Calu3 (cell line): ENCODE measurements at places on chromosomes 11 and 22.

DNA sequence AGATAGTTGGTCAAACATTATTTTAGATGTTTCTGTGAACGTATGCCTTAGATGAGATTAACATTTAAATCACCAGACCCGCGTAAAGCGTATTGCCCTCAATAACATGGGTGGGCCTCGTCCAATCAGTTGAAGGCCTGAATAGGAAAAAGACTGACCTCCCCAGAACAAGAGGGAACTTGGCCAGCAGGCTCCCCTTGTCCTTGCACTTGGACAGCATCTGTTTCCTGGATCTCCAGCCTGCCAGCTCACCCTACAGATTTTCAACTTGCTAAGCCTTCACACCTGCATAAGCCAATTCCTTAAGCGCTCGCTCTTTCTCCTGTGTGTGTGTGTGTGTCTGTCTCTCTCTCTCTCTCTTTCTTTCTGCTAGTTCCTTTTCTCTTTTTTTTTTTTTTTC is 8.2 kb downstream of the TOM1 start:
- peaks cover 59% of the 10 kb centered on the region for H3K4me1 ChIP-seq
- H3K27me3 ChIP-seq, result no peaks in the 10 kb centered on the region
- H3K27ac ChIP-seq, result no peak overlapping the region
- peaks cover 42% of the 10 kb centered on the region for H3K36me3 ChIP-seq
- no peak for DNase-seq
- no peak overlapping the region for H3K4me3 ChIP-seq

GRCh38 chr11:9806946-9807687 is 143.2 kb downstream of the SWAP70 start:
- no peak overlapping the region for H3K27ac ChIP-seq
- no peaks in the 10 kb centered on the region for H3K36me3 ChIP-seq
- no peak for DNase-seq
- peaks cover 24% of the 10 kb centered on the region for H3K4me1 ChIP-seq
- no peaks in the 10 kb centered on the region for H3K27me3 ChIP-seq

- no peak overlapping the region for H3K27ac ChIP-seq
- peaks cover 37% of the 10 kb centered on the region for H3K36me3 ChIP-seq
- no peak for DNase-seq
- no peak overlapping the region for H3K4me3 ChIP-seq
- no peaks in the 10 kb centered on the region for H3K4me1 ChIP-seq
Measured at GRCh38 chr11:61445516-61445915, 15.6 kb downstream of the SDHAF2 start.

DNA sequence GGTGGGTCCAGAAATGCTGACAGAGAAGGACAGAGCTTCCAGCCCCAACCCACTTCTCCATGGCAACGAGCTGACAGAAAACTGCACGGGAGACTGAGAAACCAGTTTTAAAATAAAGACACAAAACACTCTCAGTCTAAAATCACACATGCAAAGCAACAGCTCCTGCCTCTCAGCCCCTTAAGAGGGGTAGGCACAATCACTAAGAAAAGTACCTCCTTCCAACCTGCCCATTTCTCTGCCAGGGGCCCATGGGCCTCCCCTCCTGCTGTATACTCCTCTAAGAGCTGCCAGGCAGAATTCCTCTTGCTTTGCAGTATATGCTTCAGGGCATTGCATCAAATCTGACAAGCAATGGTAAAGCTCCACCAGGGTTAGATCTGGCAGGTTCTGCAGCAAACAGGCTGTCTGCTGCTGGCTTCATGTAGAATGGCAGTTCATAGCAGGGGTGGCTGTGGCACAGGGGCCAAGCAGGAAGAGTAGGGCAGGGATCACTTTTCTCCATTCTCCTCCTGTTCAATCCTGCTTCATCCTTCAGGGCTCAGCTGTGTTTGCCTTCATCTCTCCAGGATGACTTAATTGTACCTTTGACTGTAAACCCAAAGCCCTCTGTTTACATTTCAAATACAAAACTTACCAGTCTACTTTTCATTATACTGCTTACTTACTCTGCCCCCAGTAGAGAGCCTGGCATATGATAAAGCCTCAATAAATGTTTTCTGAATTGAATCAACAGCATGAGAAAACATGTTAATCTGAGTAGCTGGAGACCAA is 77.7 kb downstream of the KCNC1 start:
- no peak for DNase-seq
- H3K36me3 ChIP-seq, result no peaks in the 10 kb centered on the region
- no peaks in the 10 kb centered on the region for H3K27me3 ChIP-seq
- no peak overlapping the region for H3K4me3 ChIP-seq
- H3K4me1 ChIP-seq, result no peaks in the 10 kb centered on the region

DNA sequence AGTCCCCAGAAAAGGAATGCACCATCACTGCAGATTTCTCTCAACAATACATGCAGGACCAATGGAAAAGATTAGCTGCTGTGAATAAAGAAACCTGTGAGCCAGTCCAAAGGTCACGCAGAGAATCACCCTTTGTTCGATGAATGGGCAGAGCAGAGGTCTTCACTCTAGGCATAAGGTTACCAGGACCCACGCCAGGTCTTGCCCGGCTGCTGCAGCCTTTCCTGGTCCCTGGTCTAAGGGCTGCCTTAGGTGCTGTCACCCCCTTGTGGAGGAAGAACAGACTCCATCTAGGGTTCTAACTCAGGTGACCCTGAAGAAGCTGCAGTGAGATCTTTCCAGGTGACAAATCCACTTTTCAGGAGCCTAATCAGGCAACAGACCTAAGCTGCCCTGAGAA is 29.0 kb upstream of the NAP1L4 start:
- H3K36me3 ChIP-seq, result peaks cover 85% of the 10 kb centered on the region
- H3K27ac ChIP-seq, result no peak overlapping the region
- no peaks in the 10 kb centered on the region for H3K27me3 ChIP-seq
- no peak overlapping the region for H3K4me3 ChIP-seq
- peak; percentile 66 for DNase-seq

DNA sequence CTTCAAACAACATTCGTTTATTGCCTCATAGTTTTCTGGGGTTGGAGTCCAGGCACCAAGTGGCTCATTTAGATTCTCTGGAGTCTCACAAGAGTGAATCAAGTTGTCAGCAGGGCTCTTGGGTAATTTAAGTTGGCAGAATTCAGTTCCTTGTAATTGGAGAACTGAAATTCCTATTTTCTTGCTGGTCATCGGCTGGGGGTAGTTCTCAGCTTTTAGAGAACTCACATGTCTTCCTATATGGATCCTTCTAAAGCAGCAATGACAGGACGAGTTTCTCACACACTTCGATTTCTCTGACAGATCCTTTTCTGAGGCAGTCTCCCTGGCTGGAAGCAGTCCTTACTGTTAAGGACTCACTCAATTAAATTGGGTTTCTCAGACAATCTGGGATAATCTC is 17.3 kb upstream of the OOSP4B start:
- H3K27me3 ChIP-seq, result no peaks in the 10 kb centered on the region
- H3K36me3 ChIP-seq, result no peaks in the 10 kb centered on the region
- H3K4me1 ChIP-seq, result no peaks in the 10 kb centered on the region
- no peak for DNase-seq
- H3K27ac ChIP-seq, result no peak overlapping the region
- H3K4me3 ChIP-seq, result no peak overlapping the region

- DNase-seq, result no peak
- H3K27ac ChIP-seq, result no peak overlapping the region
Measured at GRCh38 chr22:32331236-32331917, 26.3 kb upstream of the RFPL3 start.

DNA sequence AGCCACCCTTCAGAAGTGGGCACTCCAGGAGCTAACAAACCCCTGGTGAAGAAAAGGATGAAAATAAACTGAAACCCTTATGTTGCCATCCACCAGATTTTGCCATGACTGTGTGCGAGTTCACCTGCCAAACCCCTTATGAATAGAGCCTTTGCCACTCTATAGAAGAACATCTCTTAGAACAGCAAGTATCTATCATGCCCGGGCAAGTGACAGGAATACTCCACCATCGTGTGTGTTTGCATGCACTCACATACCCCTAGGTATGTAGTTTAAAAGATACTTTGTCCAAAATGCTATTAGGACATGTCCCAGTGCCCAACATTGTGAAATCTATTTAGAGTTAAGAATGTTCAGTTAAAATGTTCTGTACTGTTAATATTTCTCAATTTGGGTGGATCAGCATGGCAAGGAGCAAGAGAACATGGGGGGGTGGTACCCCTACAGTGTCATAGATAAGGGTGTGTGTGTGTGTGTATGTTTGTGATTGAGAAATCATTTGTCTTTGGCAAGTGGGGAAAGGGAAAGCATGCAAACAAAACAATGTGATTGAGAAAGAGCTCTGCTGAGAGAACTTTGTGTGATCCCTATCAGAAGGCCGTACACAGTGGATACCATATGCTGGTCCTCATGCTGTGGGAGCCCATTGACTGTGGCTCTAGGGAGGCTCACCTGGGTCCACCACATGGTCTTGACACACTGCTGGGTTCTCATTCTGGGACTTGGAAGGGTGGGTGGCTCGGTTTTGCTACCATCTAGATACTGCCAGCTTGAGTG is 94.9 kb downstream of the ZBTB16 start:
- peaks cover 99% of the 10 kb centered on the region for H3K27me3 ChIP-seq
- H3K4me1 ChIP-seq, result peaks cover 4% of the 10 kb centered on the region
- no peak overlapping the region for H3K27ac ChIP-seq
- peaks cover 5% of the 10 kb centered on the region for H3K36me3 ChIP-seq
- no peak overlapping the region for H3K4me3 ChIP-seq

- H3K4me1 ChIP-seq, result peaks cover 3% of the 10 kb centered on the region
- peaks cover 67% of the 10 kb centered on the region for H3K27me3 ChIP-seq
- H3K4me3 ChIP-seq, result no peak overlapping the region
- DNase-seq, result no peak
- H3K27ac ChIP-seq, result no peak overlapping the region
Measured at GRCh38 chr22:47367993-47368945, 605.8 kb downstream of the TBC1D22A start.
